Chondrocyte (in vitro differentiated cells): ENCODE measurements at places on chromosomes 1 and 21. TPM values are rescaled to one million over a fixed set of nuclear protein-coding genes. Genes with fewer than 3 reads are reported as not detected.

- DNase-seq: no peak
Measured at GRCh38 chr1:88661951-88662699, 21.9 kb upstream of the PKN2 start.

- DNase-seq: no peak
Measured at GRCh38 chr1:46134660-46135331, 2.4 kb upstream of the PIK3R3 start.

Gene ZNF683
- not detected in 3 replicates for total RNA-seq

Gene C1orf116
- total RNA-seq: 0.07 to 0.10 TPM in 2 of 3 replicates, not detected in the other

Gene MIXL1
- 0.17 TPM in 1 of 3 replicates, not detected in the others for total RNA-seq

Gene SPRR2B
- total RNA-seq: not detected in 3 replicates

Gene CD84
- not detected in 3 replicates for total RNA-seq

DNA sequence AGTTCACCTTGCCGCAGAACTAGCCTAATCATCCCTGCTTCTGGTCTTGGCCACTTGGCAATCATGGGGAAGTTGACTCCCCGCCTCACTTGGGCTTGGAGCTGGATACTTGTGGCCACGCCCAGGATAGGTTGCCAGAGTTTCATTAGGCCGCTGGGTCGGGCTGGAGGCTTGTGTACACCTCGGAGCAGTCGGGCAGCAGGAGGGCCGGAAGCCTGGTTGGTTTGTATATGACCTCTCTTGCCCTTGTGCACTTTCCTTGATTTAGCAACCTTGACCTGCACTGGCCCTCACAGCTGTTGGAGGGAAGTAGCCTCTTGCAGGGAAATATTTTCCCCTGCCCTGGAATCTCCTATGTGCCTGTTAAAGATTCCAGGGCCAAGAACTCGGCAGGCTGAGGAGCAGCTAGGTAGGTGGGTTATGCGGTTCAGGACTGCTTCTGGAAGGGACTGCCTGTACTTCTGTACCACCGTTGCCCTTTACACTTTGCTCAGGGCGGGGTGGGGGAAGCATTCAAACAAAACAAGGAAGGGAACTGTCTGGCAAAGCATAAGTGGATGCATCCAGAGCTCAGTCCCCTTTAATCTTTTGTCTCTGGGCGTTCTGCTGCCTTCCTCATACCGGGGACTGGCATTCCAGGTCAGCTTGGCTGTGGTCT lies 83.5 kb downstream of the UCK2 start:
- no peak for DNase-seq

Gene KCNQ4
- total RNA-seq: 0.60 to 3.4 TPM (median 3.0 TPM) in 3 replicates

DNA sequence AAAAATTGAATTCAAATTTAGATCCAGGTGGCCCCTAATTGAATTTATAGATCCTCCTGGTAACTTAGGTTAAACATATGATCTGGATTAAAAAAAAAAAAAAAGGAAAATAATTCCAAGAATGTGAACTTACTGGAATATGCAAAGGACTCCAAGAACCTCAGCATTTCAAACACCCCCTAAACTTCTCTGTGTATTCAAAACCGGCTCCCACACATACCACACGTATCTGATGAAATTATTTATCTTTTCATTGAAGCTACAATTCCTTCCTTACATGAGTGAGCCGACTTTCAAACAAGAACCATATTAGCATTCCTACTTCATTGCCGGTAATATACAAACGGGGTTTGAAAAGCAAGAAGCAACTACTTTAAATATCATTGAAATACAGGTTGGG lies 61.4 kb upstream of the FMN2 start:
- DNase-seq: no peak

GRCh38 chr1:3016641-3017439 lies 4.4 kb upstream of the ACTRT2 start:
- peak; percentile 75 for DNase-seq

Gene VHLL
- total RNA-seq: not detected in 3 replicates

DNA sequence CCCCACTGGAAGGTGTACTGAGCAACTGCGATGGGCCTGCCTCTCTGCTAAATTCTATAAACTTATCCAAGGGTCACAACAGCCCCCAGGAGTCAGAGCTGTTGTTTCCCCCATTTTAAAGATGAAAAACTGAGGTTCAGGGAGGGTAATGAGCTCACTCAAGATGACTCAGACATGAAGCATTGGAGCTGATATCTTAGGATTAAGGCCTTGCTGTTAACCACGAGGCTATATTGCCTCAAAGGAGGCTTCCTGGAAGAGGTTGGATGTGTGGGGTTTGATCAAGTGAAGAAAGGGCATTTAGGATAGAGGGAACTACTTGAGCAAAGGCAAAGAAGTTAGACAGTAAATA lies 6.7 kb downstream of the LDLRAP1 start:
- no peak for DNase-seq

- DNase-seq: peak; percentile 52
Measured at GRCh38 chr1:226586650-226587422, 38.3 kb downstream of the STUM start.

- no peak for DNase-seq
Measured at GRCh38 chr1:55825461-55825860, 610.3 kb upstream of the USP24 start.

GRCh38 chr1:98203466-98203865 lies 282.6 kb upstream of the DPYD start:
- no peak for DNase-seq

GRCh38 chr1:239228451-239228850 lies 157.9 kb upstream of the CHRM3 start:
- no peak for DNase-seq

- DNase-seq: no peak
Measured at GRCh38 chr1:185401019-185401418, 84.0 kb upstream of the IVNS1ABP start.

Gene TFF1
- not detected in 3 replicates for total RNA-seq

DNA sequence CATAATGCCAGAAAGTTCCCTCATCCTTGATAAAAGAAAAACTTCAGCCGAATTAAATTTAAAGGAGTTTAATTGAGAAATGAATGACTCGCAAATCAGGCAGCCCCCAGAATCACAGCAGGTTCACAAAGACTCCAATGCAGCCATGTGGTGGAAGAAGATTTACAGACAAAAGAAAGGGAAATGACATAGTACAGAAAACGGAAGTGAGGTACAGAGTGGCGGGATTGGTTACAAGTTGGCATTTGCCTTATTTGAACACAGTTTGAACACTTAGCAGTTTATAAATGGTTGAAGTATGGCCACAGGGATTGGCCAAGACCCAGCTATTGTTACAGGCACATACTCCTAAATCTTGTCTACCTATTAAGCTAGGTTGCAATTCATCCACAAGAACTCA lies 46.6 kb downstream of the HIVEP3 start:
- no peak for DNase-seq

DNA sequence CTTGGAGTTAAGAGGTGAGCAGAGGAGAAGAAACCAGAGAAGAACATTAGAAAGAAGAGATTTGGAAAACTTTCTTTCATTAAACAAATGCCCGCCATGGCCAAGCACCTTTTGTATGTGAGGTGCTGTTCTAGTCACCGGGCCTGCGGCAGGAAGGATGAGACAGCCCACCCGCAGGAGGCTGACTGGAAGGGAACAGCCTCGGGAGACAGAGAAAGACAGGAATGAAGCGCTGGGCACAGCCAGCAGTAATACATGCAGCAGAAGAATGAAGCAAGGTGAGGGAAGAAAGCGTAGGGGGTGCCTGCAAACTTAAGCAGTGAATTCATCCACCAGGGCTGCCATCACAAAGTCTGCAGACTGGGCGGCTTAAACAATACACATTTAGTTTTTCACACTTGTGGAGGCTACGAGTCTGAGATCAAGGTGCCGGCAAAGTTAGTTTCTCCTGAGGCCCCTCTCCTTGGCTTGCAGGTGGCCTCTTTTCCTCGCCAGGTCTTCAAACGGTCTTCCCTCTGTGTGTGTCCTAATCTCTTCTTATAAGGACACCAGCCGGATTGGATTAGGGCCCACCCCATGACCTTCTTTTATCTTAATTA lies 188.1 kb downstream of the PSMG1 start:
- DNase-seq: no peak

DNA sequence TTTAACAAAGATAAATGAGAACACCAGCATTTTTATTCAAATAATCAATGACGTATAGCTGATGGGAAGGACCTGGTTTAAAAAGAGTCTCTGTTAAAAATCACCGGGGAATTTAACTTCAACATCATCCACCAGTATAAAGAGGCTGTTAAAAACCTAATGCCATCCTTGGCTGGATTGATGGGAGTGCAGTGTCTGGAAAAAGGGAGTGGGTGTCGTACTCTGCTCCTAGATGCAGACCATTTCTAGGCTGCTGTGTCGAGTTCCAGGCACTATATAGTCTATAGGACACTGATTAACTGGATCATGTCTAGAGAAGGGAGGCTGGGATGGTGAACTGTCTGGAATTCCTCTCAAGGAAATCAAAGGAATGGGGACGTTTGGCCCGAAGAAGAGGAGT lies 36.1 kb downstream of the DDX20 start:
- DNase-seq: no peak

Gene DOP1B
- 17.1 to 23.1 TPM (median 17.8 TPM) in 3 replicates for total RNA-seq

DNA sequence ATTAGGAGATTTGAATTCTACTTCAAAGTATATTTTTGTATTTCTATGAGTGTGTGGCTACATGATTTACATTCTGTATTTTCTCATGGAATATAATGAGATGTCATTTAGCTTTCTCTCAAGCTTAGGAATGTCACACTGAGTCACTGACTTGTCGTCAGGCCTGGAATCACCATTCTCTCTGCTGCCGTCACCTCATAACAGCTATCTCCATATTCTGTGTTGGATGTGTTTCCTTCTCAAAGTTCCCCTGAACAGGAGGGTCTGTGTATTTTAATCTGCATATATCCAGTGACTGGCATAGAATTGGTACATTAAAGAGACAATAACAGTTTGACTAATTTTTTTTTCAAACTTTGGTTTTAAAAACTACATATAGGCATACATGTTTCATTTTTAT lies 35.9 kb downstream of the LYPLAL1 start:
- no peak for DNase-seq

DNA sequence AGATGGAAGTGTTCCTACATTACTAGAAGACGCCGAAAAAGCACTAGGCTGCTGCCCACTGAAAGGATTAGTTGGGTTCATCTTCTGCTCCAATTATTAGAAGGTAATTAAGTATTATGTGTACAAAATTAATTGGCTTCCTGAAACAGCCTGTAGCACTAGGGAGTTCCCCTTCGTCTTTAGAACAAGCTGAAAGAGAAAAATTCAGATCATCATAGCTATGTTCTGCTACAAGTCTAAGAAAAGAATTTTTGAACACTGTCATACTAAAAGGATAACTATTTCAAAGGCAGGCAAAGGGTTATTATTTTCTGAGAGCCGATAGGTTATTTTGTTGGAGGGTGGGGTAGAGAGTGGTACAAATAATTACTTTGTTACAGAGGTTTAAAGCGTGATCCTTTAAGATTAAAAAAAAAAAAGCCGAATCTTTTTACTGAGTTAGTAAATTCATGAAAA lies at the start of gene MCM3AP:
MCM3AP (minus strand) TSS at position 406 of the 456 bp plus-strand sequence; CDS start at position 81, 325 bp downstream.
- no peak for DNase-seq

- no peak for DNase-seq
Measured at GRCh38 chr1:224259986-224260385, 70.0 kb downstream of the NVL start.

DNA sequence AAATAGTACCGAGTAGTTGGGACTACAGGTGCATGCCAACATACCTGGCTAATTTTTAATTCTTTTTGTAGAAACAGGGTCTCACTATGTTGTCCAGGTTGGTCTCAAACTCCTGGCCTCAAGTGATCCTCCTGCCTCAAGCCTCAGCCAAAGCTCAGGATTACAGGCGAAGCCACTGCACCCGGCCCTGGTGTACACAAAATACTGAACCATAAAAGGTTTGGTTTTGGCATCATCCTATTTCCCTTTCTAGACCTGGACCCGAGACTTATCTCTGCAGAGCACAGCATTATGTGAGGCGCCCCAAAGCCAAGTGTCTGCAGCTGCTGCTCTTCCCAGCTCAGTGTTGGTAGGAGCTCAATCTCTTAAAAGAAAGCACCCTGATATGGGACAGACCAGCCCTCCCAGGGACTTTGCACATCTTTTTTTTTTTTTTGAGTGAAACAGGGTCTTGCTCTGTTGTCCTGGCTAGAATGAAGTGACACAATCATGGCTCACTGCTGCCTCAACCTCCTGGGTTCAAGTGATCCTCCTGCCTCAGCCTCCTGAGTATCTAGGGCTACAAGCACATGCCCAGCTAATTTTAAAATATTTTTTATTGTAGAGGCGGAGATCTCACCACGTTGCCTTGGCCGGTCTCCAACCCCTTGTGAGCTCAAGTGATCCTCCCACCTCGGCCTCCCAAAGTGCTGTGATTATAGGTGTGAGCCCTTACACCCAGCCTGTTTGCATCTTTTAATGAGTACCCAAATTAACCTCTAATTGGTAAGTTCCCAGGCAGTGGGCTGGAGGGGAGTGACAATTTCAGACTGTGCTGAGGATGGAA lies 20.4 kb downstream of the TEX35 start:
- DNase-seq: no peak

DNA sequence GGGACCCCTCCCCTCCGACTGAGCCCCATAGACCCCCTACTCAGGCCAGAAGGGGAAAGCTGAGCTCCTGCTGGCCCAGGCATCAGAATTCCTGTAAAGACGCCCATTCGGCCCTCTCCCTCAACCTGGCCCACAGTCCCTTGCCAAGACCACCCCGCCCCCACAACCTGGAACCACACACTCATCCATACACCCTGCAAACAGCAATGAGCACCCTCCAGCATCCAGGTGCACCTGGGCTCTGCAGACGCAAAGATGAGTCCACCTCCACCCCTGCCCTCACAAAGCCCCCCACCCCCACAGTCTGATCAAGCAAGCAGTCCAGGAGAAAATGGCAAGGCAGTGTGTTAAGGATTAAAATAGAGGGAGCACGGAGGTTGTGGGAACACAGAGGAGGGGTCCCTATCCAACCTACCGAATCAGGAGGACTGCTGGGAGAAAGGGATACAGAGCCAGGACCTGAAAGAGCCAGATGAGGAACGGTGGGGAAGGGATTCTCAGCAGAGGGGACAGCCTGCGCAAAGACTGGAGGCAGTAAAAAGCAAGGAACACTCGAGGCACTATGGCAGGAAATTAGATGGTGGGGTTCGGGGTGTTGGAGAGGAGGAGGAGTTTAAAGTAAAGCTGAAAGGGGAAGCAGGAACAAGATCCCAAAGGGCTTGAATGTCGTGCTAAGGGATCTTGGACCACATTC lies 67.3 kb upstream of the LAPTM5 start:
- DNase-seq: no peak

- DNase-seq: no peak
Measured at GRCh38 chr1:205917466-205918238, 25.6 kb downstream of the SLC26A9 start.
